ENCODE measurements at places on chromosomes 5 and 9. TPM values are rescaled to one million over a fixed set of nuclear protein-coding genes. Genes with fewer than 3 reads are reported as not detected.

The CATSPER3 gene
- polyA plus RNA-seq: 0.35 TPM

The BSPRY gene
- not detected for polyA plus RNA-seq

The KCTD16 gene
- 0.13 TPM for polyA plus RNA-seq

The TERT gene
- not detected for polyA plus RNA-seq

The C1QTNF3 gene
- 1.3 TPM for polyA plus RNA-seq

The FAM221B gene
- polyA plus RNA-seq: not detected

- no peak for DNase-seq
Measured at GRCh38 chr5:133870661-133871060, 97.8 kb downstream of the C5orf15 start.

DNA sequence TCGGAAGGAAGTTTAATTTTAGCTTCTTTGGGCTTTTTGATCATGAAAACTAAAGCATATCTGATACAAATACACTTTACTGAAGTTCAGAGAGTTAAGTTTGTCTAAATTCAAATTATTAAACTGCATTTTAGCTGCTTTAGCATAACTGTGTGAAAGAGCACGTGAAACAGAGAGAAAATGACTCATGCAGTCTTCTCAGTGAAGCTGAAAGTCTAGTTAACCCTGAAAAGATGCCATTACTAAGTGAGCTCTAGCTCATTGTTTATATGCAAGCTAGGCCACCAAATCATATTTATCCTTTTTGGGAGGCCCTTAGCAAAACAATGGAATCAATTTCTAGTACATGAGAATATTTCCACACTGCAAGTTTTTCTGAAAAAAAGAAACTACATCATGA is 27.6 kb downstream of the TPD52L3 start:
- peak; percentile 42 for DNase-seq

DNA sequence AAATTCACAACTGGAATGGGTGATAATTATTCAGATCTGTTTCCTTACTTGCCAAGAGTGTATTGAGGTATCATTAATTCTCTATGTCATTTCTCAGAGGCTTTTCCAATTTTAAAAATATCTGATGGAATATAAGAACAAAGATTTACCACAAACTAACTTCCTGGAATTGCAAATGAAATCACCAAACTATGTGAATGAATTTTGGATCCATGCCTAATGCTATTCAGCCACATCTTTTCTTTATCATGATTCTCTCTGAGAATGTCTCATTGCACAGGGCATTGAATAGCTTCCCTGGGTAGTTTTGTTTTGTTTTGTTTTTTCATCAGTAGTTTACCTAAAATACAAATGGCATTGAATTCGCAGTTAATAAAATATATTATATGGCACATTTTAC is 146.9 kb upstream of the FBN2 start:
- DNase-seq: peak; percentile 25

GRCh38 chr5:73816656-73817420 is 190.8 kb downstream of the ARHGEF28 start:
- DNase-seq: no peak

DNA sequence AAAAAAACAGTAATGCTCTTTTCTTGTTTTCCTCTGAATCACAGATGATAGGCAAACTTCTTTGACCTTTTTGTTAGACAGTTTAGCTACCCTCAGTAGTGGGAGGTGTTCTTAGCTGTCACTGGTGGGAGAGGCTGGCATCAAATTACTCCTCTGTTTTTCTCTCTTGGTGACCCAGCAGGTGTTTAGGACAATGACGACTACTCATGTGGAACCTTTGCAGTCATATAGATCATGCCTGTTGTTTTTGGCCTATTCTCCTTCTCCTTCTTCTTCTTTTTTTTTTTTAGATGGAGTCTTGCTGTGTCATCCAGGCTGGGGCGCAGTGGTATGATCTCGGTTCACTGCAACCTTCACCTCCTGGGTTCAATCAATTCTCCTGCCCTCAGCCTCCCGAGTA is 15.4 kb upstream of the NPR2 start:
- no peak for DNase-seq

DNA sequence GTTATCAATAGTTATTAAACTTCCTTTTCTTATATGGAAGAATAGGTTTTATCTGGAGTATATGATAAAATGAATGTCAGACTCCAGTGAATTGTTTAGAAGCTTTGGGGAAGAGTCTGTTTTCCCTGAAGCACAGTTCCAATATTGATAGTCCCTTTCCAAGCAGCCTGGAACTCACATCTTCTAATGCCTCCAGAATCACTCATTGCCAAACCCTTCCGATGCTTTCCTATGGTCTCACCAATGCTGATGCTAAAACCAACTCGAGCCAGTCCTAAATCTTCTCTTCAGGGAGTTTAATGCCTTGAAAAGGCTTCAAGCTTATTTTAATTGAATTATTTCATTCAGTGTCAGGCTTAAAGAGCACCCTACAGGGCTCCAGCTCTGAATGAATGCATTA is 121.2 kb downstream of the PTTG1 start:
- no peak for DNase-seq

DNA sequence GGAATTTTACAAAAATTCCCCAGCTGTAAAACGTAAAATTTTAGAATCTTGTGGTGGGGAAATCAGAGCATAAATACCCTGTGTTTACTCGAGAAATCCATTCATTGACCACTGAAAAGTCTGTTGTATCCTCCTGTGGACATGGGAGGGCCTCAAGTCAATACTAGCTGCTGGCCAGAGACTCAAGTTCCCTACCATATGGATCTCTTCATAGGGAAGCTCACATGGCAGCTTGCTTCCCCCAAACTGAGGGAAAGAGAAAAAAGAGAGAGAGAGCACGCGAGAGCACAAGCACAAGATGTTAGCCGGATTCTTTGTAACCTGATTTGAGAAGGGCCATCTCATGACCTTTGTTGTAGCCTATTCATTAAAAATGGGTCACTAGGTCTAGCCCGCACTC is 591.9 kb downstream of the LRRC70 start:
- no peak for DNase-seq

GRCh38 chr9:34369636-34370035 is 7.1 kb downstream of the MYORG start:
- DNase-seq: no peak

- peak; percentile 27 for DNase-seq
Measured at GRCh38 chr9:87464110-87464991, 33.3 kb upstream of the DAPK1 start.

- peak; percentile 51 for DNase-seq
Measured at GRCh38 chr9:114238891-114239875, 83.7 kb upstream of the ORM1 start.

DNA sequence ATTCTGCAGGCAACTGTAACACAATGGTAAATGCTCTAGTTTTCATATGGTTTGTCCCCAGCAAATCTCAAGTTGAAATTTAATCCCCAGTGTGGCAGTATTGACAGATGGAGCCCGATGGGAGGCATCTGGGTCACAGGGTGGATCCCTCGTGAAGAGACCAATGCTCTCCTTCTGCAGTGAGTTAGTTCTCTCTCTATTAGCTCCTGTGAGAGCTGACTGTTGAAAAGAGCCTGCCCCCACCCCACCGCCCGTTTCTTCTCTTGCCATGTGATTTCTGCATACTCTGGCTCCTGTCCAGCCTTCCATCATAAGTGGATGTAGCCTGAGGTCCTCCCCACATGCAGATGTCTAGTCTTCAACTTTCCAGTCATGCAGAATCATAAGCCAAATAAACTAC is 27.0 kb downstream of the IARS1 start:
- no peak for DNase-seq

GRCh38 chr5:87836696-87837095 is 424.0 kb upstream of the CCNH start:
- no peak for DNase-seq

GRCh38 chr9:21336457-21336856 is 1.3 kb upstream of the KLHL9 start:
- no peak for DNase-seq

DNA sequence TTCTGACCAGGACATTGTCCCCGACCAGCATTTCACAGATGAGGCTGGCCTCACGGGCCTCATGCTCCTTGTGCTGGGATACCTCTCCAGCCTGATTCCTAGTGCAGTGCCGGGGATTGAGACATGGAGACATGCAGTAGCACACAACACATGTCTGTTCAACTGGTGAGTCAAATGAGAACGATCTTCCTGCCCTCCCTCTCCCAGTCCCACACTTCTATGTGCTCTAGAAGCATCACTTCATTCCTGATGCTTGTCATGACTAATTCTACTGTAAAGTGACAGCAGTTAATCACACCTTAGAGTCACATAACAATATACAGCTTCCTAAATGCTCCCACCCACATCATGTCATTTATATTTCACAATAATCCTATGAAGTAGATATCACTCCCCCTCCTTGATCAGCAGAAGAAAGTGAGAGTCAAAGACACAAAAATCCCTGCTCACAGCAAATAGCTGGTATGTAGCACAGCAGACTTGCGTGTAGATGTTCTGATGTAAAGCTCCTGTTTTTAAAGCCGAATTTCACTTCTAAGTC is 101.8 kb downstream of the CCDC192 start:
- no peak for DNase-seq

DNA sequence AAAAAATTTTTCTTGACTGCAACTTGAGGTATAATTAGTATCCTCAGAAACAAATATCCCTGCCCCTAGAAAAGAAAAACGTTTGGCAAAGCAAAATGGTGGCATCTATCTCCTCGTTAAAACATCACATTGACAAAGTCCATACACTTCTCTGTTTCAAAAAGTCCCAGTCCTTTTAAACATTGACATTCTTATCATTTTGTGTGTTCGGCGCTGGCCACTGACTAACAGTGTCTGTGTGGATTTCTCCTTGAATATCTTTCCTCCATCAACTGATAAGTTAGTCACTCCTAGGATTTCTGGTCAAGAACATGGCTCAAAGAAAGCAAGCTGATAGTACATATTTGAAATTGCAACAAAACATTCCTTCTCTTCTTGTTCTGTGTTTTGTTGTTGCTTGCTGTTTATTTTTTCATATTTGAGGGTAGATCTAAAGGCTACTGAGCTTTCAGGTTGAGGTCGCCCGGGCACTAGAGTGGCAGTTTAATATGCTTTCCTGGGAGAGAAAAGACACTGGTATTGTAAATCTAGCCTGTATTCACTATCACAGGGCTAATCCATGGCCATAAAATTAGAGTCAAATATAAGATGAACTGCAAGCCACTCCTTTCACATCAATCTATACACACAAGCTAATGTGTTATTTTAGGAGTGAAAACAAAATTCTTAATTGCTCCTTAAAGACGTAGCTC is 8.5 kb upstream of the PPIC start:
- DNase-seq: no peak

DNA sequence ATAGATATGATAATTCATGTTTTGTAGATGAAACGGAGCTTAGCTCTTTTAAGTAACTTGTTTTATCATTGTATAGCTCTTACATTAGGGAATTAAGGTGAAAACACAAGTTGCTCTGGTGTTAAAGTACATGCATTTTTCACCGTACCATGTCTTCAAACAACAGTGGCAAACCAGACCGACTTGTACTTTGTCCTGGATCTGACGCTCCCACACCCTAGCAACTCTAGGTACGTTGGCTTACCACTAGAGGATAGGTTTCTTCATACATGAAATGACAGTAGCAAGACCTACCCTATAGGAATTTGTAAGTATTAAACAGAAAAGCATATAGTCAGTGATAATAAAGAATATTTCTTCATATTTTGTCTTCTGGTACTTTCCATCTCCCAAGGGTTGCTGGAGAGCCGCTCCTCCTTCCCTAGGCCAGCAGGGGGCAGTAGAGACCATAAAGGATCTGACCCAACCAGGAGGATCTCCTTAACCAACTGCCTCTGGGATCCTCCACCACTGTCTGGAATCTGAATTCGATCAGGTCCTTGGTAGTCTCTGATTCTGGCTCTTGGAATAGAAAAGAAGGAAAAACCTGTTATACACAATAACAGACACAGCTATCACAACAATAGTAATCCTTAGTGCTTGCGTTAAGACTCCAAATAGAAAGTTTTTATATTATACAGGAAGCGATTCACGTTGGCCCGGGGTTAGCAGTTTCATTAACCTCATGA is 136.7 kb downstream of the CAVIN4 start:
- DNase-seq: peak; percentile 57

DNA sequence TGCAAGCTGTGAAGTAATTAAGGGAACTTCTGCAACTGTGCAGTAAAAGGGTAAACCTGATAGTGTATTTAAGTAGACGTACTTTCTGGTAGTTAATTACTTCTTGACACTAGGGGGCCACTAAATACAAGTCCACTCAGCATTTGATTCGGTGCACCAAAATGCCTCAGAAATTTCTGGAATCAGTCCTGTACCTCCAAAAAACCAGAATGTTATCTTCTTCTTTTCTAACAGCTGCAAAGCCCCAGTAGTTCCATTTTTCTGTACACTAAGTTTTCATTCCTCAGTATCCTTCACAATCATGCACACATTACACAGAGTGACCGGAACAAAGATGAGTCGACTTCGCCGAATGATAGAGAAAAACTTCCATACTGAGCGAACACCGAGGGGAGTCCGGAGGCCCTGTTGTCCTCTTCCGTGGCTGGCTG is 484 bp downstream of the GFM2 start:
- DNase-seq: peak; percentile 66

GRCh38 chr5:179623906-179624741 is 653 bp upstream of the HNRNPH1 start:
- DNase-seq: peak; percentile 54

GRCh38 chr5:40932766-40933165 is 23.5 kb downstream of the C7 start:
- DNase-seq: no peak

- no peak for DNase-seq
Measured at GRCh38 chr5:180079702-180080466, 8.3 kb upstream of the RNF130 start.

DNA sequence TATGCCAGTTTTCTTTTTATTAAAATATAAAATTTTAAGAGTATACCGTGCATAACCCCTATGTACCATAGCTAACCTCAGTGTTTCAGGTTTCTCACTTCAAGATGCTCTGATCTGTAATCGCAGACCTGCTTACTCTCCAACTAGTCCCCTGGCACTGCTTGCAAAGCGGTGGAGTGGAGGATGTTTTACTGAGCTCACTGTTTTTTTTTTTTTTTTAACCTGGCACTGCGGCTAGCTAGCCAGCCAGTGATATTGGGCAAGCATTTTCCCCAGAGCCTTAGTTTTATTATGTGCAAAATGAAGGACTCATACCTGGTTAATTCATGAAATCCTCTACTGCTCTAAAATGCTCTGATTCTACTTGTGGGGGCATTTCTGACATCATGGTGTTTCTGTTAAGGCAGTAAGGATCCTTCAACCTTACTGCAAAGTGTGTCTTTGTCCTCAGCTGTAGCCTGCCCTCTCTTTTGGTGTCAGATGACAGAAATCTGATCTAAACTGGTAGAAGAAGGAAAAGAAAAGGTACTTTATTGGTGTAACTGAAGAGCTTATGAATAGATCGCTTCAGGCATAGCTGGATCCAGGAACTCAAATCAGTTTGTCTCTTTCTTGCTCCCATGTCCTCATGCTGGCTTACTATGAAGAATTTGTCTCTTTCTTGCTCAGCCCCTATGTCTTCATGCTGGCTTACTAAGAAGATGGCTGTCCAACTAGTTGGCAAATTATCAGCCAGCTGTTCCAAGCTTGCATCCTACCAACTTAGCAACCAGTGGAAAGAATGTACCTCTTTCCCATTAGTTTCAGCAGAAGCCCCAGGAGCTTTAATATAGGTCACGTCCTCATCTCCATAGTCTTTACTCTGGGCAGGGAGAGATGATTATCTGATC is 59.8 kb downstream of the DOCK2 start:
- DNase-seq: peak; percentile 7

- no peak for DNase-seq
Measured at GRCh38 chr9:101434998-101435397, 576 bp downstream of the ALDOB start.

Measured in endothelial cell of umbilical vein (primary cell).